SHP77 (cell line): ENCODE measurements at places on chromosomes 16 and 17.
A peak's percentile ranks its signal among the peaks of the same experiment; 100 is the strongest.

DNA sequence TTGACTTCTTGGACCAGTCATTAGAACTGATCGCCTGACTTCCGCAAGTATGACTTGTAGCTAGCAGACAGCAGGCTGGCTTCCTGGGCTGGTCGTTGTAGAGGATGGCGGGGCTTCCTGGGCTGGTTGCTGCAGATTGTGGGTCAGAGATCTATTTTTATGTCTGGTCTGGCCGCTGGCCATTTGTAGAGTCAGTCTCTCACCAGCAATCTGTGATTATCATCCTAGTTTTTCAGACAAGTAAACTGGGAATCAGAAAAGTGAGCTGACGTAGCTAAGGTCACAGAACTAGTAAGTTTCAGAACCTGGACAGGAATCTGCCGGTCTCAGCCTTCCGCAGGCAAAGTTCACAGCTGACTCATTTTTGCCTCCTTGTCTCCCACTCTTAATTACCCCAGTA is 19.1 kb downstream of the GPR142 start:
- no peak for DNase-seq

- peak; percentile 94 for DNase-seq
These were observed 46.5 kb downstream of the SRCIN1 start for GRCh38 chr17:38559051-38559879.

DNA sequence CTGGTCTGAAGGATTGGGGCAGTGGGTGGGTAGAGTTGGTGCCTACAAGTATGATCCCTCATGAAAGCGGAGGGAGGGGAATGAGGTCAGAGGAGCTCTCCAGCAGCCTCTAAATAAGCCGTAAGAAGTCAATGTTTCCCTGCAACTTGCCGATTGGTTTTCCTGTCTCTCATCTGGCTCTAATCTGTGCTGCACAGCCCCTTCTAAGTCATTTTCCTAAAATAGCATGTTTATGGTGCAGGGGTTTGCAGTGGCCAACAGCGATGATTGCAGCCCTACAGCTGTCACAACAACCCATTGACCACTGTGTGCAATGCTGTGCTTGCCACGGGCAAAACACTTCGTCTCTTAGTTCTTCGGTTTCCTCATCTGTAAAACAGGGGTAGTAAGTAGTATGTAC is 189.2 kb downstream of the PRKCB start:
- no peak for DNase-seq

- DNase-seq: no peak
These were observed 81.4 kb upstream of the ELAC2 start for GRCh38 chr17:13099089-13099735.

GRCh38 chr16:71630808-71631207 is 4.8 kb downstream of the MARVELD3 start:
- DNase-seq: no peak

DNA sequence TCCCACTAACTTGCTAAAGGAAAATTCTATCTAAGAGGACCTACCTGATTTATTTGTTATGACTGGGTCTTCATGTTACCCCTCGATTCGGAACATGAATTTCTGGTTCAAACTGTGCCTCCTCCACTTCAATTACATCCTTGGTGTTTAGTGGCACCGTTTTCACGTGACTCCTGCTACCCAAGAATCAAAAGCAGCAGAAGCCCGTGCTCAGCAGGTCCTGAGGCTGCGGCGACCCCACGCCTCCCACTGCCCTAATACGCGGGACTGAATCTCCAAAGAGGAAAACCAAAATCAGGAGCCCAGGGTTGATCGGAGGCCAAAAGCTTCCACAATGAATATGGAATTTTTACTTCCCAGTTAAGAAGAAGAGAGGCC is 94.0 kb upstream of the METRNL start:
- DNase-seq: no peak

GRCh38 chr17:28900986-28901726 is 1.7 kb downstream of the DHRS13 start:
- DNase-seq: no peak

DNA sequence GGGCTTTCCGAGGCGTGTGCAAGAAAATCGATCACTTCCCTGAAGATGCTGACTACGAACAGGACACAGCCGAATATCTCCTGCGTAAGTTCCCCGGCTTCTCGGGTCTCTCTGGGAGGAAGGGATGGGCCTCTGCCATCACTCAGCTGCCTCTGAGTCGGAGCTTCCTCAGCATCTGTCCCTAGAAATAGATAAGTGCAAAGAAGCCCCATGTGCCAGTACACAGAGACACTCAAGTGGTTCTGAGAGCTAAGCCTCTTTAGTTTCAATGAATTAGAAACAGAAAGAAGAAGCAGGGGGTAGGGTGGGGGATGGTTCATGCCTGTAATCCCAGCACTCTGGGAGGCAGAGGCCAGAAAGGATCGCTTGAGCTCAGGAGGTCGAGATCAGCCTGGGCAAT is 90.6 kb downstream of the CACNG3 start:
- no peak for DNase-seq

- DNase-seq: peak; percentile 47
These were observed 699 bp downstream of the MPRIP start for GRCh38 chr17:17042851-17043460.

DNA sequence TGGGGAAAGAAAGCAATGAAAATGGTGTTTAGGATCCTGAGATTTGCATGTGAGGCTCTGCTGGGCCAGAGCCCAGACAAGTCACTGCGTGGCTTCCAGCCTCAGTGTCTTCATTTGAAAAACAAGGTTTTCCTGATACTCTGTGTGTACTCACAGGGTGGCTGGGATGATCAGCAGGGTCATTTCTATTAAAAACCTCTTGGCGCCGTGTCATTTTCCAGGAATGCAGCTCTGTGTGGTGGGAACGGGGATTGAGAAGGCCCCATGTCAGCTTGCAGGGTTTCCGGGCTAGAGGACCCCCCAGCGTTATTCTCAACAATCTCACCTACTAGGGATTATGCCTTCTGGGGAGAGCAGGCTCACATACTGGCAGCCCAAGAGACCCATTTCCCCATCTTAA is 73.5 kb downstream of the FOXL1 start:
- DNase-seq: no peak

DNA sequence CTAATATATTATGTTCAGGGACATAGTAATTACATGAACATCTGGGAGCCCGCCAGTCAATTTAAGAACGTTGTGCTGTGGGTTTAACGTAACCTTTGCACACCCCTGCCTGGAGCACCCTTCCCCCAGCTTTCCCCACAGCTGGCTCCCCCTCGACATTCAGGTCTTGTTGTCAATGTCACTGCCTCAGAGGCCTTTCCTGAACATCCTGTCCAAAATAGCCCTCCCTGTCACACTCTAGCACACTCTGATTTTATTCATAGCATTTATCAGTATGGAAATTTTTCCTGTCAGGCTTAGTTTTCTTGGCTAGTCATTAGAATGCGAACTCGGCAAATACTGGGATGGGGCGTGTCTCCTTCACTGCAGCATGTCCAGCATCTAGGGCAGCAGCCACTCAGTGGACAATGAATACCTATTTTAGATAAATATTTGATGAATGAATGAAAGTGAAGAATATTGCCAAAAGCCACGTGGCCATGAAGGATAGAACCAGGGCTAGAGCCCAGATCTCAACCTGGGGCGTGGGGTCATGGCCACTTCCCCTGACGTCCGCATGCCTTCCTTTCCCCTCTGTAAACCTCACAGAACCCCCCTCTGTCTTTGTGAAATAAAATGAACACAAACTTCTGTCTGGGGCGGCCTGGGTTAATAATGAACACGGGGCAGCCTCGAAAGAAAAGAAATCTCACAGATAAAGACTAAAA is 10.5 kb downstream of the PIK3R6 start:
- DNase-seq: no peak

DNA sequence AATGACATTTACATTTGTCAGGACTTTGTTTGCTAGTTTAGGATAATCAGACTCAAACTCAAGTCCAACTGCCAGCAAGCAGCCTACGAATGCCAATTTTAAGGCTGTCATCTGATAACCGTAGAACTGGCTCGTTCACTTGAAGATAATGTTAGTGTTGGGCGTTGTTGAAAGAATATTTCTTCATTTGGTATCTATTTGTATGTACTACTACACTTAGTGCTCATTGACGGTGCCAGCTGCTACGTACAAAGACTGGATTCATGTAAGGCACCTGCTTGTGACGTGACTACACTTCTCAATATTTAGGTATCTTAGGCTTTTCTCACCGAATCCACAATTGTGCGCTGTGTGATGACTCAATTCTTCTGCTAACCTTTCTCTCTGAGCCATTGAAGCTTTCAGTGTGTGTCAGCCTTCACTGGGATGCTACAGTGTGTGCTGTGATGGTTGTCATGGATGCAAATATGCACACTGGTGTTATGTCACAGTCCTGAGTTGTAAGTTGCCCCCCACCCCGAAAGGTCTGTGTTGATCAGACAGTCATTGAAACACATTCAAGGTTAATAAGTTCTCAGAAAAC is 5.7 kb downstream of the ATP2C2 start:
- DNase-seq: no peak

- DNase-seq: peak; percentile 56
These were observed 3.0 kb downstream of the KCNJ12 start for GRCh38 chr17:21379080-21379711.

DNA sequence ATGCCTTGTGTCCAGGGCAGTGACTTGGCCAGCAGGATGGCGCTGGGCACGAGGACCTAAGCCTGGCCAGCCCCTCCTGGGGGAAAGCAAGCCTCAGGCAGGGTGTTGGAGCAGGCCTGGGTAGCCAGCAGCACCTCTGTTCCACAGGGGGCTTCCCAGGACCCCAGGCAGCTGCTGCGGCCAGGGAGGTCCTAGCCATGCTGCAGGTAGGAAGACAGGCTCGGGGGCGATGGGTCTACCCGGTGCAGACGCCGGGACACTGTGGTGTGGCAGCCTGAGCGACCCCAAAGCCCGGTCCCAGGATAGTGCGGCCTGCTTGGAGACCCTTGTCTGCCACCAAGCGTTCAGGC is 22.4 kb upstream of the AATK start:
- DNase-seq: no peak

DNA sequence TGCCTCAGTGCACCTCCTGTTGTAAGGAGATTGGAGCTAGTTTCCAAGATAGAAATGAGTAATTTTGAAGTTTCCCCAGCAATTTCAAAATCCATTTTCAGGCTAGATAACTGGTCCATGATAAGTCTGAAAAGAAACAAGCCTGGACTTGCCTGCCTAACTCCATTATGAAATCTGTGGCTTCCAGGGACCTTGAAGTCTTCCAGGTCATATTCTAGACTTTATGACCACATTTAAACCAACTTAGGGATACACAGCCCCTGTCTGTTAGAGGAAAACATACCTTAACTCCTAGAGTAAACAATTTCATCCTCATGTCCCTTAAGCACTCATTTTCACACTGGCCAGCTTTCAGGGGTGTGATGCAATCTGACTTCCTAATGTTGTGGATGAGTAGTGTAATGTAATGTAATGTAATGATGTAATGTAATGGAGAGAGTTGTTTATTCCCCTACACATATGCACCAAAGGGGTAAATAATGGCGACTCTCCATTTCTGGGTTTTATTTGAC is 96.7 kb upstream of the FAM20A start:
- DNase-seq: no peak

DNA sequence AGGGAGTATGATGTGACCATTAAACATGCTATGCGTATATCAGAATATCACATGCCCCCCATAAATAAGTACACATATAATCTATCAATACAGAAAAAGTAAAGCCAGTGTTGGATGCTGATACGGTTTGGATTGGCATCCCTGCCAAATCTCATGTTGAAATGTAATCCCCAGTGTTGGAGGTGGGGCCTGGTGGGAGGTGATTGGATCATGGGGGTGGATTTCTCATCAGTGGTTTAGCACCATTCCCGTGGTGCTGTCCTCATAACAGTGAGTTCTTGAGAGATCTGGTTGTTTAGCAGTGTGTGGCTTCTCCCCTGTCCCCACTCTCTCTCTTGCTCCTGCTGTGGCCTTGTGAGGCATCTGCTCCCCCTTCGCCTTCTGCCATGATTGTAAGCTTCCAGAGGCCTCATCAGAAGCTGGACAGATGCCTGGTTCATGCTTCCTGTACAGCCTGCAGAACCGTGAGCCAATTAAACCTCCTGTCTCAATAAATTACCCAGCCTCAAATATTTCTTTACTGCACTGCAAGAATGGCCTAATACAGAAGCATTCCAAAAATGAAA is 88.9 kb downstream of the AATF start:
- no peak for DNase-seq

DNA sequence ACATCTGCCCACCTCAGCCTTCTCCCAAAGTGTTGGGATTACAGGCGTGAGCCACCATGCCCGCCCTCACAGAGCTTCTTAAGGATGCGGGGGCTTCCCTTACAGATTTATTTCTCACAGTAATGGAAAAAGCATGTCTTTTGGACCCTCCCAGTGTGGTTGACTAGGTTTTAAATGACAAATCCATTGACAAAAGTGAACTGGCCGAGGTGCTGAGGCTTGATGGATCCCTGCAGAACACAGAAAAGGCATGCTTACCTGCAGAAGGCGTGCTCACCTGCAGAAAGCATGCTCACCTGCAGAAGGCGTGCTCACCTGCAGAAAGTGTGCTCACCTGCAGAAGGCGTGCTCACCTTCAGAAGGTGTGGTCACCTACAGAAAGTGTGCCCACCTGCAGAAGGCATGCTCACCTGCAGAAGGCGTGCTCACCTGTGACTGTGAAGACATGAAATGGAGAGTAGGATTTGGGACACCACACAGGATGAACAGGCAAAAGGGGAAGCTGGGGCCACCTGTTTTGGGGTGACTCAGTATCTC is 15.1 kb upstream of the BBS2 start:
- no peak for DNase-seq

- DNase-seq: no peak
These were observed 13.4 kb downstream of the RBBP6 start for GRCh38 chr16:24552705-24553246.

DNA sequence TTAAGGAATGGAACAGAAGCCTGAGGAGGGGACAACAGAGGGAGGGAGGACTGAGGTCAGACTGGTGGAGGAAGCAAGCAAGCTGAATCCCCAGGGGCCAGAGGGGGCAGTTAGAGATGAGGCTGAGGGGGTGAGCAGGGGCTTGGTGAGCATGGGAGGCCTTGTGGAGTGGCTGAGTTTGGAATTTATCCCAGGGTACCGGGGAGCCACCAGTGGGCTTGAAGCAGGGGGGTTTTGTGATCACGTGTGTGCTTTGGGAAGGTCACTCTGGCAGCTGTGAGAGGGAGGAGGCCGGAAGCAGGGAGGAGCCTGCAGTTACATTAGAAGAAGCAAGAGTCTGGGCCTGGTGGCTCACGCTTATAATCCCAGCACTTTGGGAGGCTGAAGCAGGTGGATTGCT is 9.8 kb upstream of the CTCF start:
- DNase-seq: peak; percentile 60

DNA sequence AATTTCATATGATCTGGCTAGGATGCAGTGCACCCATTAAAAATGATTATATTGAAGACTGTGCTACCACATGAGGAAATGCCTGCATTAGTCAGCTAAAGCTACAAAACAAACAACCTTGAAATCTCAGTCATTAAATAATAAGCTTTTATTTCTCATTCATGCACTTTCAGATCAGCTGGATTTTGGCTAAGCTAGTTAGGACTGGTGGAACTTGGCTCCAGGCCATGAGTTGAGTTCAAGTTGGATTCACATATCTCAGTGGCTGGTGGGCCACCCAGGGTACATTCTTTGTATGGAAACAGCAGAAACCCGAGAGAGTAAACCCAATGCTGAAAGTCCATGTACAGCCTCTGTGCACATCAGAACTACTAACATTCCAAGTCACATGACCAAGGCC is 6.4 kb upstream of the SLFN12L start:
- no peak for DNase-seq

- DNase-seq: no peak
These were observed 34.8 kb upstream of the CPHXL start for GRCh38 chr16:75761108-75761507.

GRCh38 chr16:4116325-4117249 is at the start of gene ADCY9:
Gene ADCY9 (minus strand): TSS chr16:4116442. CDS start chr16:4115442, 1,000 bp downstream.
- DNase-seq: peak; percentile 75

- no peak for DNase-seq
These were observed 23.3 kb upstream of the NGFR start for GRCh38 chr17:49471769-49472168.

- DNase-seq: no peak
These were observed 2.5 kb downstream of the TMEM92 start for GRCh38 chr17:50276588-50277356.
